ENCODE measurements at places on chromosomes 3 and 15.

DNA sequence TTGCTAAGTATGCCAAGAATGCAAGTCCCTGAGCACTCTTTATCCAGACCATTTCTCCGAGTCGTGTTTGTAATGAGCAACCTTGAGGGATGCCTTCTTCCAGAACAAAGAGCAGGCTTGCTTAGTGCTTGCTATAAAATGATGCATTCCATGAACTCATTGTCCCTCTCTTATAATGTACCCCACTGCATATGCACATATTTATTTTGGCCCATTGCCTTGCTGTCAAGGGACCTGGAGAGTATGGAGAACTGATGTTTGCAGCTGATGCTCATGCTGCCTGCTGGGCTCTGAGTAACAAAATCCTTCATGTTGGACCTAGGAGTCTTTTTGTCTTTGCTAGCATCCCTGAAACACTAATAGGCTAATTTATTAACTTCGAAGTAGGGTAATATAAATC lies 97.8 kb upstream of the AADACL2 start:
- no peak for DNase-seq

DNA sequence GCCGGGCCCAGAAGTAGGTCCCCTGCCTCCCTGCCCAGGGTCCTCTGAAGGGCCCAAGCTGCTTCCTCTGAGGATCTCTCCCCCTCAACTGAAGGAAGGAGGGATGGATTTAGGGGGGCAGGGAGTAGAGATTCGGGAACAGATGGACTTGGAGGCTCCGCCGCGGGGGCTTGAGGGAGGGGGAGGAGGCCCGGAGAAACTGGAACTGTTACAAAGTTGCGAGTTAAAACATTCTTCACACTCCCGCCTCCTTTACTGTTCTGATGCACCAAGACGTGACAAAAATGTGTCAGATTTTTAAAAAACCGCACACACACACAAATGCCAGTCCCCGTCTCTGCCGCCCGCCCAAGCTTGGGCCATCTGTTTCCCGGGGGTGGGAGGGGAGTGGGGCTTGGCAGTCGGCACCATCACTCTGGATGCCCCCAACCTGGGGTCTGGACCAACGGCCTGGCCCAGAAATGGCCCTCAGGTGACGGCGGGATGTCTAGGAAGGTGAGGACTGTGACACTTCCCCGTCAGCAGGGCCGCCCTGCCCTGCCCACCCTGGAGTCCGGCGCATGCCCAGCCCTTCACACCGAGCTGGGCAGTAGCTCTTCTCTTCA lies 25.0 kb upstream of the LINGO1 start:
- DNase-seq = no peak

- no peak for DNase-seq
These were observed 253.2 kb downstream of the ZPLD1 start for GRCh38 chr3:102687851-102688555.

- no peak for DNase-seq
These were observed 3.9 kb downstream of the MST1R start for GRCh38 chr3:49899815-49900214.

GRCh38 chr3:179269152-179269707 lies 18.3 kb upstream of the KCNMB3 start:
- DNase-seq = no peak

GRCh38 chr15:44910981-44911625 lies 45.4 kb upstream of the TERB2 start:
- DNase-seq = no peak

DNA sequence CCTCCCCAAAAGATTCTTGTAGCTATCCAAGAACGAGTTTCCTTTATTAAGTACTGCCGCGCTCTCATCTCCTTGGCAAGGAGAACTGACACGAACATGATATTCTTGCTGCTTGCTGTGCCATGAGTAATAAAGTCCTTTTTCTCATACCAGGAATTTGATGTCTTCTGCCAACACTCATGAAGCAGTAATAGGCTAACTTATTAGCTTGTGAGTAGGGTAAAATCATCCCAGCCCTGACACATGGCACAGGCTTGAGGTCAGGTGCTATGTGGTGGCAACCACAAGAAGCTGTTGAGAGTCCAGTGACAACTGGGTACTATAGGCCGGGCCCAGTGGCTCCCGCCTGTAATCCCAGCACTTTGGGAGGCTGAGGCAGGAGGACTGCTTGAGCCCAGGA lies 22.7 kb upstream of the UBXN7 start:
- DNase-seq = no peak

DNA sequence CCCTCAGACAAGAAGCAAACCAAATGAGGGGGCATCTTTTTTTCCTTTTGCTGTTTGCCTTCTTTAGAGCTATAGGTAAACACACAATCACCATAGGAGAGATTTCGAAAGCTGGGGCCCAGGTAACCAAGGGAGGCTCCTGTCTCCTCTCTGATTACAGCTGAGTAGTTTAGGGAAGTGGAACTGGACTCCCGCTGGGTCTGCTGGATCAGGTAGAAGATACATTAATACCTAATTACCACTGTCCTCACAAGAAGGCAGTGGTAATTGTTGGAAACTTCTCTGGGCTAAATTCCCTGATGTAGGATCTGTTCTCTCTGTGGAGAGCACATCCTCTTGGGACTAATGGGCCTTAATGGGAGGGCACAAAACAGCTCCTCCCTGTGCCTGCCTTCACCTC lies 32.7 kb downstream of the HDC start:
- no peak for DNase-seq

DNA sequence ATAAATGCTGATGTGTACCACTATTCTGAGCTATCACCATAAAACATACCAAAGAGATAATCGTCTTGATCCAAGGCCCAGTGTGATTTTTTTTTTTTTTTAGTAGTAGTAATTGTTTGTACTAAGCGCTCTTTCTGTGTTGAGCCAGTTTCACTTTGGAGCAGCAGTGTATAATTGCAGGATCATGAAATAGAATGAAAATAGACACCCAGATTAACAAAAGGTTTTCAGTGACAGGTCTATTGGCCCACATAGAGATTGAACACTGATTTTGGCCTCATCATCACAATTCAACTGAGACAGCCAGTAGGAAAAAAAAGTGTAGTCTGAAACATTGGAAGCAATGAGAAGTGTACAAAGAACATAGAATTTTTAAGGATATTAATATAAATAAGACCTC lies 749.8 kb downstream of the NAALADL2 start:
- no peak for DNase-seq

DNA sequence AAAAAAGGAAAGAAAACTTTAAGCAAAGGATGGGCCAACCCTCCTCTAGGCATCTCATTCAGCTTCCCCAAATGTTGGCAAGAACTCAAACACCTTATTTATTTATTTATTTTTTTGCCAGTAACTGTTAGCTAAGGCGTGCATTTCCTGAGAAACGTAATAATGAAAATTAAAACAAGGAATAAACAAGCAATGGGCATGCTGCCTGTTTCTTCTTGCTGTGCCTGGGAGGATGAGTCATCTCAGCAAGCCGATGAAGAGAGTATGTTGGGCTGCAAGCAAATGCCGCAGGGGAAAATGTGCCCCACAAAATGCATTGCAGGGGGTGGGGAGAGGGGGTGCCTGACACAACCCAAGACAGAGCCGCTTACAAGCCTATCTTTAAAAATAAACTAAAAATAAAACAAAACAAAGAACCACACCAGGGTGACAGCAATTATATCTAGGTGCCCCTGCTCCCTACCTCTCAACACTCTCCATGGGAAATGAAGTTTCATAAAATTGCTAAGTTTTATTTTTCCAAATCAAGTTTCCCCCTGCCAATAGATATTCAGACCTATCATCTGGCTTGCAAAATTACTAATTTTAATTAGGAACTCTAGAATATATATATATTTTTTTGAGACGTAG lies 40.3 kb downstream of the EIF4E3 start:
- DNase-seq = no peak

GRCh38 chr3:127164615-127165014 lies 28.3 kb upstream of the PRR23E start:
- DNase-seq = no peak

- no peak for DNase-seq
These were observed 25.6 kb downstream of the GYG1 start for GRCh38 chr3:149016669-149017541.

- DNase-seq = no peak
These were observed 1.9 kb downstream of the TBC1D2B start for GRCh38 chr15:78075490-78076230.

DNA sequence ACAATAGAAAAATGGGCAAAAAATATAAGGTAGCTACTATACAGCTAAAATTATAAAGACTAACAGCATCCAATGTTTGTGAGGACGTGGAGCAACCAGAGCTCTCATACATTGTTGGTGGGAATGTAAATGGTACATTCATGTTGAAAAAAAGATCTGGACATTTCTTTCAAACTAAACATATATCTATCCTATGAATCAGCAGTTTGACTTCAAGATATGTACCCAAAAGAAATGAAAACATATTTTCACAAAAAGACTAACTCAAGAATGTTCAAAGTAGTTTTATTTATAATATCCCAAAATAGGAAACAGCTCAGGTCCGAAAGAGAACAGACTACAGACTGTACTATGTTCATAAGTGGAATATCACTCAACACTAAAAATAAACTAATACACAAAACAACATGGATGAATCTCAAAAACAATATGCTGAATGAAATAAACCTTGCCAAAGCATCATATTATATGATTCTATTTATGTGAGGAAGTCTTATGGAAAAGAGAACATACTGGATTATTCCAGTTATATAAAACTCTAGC lies 8.8 kb upstream of the TTBK2 start:
- DNase-seq = no peak

DNA sequence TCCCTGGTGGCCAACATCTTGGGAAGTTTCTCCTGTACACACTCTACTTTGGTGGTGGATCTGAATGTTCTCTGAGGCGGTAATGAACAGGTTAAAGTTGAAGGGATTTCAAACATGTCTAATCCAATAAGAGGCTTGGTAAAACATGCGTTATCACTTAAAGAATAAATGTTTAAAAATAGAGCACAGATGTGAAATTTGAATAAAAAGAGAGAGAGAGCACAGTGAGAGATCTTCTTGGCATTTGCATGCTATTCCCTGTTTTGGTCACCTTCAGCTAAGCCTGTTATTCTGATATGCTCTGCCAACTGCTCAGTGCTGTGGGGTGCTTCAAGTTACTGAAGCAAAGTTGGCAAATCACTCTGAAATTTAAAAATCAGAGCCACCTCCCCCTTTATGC lies 237.7 kb upstream of the WNT5A start:
- DNase-seq = no peak

DNA sequence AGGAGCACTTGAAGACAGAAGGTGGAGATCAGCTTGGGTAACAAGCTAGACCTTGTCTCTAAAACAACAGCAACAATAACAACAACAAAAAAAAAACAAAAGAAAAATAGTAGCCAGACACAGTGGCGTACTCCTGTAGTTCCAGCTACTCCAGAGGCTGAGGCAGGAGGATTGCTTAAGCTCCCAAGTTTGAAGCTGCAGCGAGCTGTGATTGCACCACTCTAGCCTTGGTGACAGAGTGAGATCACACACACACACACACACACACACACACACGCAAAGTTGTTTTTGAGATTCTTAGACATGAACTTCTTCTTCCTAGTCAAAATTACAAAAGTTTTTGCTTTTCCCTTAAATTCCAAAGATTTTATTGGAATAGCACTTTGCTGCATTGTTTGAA lies 93.0 kb upstream of the IGSF10 start:
- DNase-seq = no peak

GRCh38 chr3:188205992-188206416 lies 52.0 kb downstream of the LPP start:
- no peak for DNase-seq

DNA sequence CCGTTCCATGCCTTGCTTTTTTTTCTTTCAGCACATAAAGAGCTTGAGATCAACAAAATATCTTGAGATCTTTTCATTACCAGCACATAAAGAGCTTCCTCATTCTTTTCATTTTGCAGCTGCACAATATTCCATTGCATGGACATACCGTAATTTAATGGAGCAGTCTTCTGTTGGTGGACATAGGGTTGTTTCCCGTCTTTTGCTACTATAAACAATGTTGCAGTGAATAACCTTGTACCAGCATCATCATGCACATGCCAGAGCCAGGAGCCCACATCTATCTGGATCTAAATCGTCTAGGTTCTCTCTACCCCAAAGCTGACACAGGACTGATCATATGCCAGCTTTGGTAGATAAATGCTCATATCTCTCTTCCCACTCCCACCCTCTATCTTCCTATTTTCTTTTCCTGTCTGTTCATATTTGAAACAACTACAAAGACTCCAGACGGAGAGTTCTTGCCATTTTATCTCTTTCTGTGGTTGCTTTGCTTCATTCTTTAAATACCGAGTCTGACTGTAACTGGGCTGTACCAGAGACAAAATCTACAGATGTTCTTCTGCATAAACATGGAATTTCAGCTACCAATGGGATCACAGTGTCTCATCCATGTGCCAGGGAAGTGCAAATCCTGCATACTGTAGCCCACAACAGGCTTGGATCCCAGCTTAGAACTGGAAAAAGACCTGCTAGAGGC lies 47.1 kb upstream of the AKAP13 start:
- no peak for DNase-seq

DNA sequence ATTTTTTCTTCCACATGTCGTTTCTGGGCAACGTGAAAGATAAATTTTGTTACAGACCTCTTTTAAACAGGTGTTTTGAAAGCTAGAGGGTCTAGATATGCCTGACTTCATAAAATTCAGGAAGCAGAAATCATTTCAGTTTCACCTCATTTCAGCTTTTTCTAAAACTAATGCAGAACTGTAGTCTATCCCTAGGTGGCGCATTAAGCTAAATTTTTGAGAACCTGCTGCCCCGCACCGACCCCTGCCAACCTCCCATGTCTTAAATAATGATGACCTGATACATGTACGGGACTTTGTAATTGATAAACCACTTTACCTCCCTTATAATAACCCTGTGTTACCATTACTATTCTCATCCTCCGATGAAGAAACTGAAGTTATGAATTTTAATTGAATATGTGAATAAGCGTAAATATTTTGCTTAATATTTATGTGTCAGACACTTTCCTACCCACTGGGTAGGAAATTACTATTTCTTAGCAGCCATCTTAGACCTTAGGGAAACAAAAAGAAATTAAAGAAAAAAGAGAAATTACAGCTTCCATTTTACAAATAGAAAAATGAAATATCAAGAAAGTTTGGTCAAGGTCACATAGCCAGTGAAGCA lies 78.7 kb upstream of the GCNT3 start:
- DNase-seq = no peak

- no peak for DNase-seq
These were observed 24.7 kb downstream of the HCN4 start for GRCh38 chr15:73344056-73344455.
